Upper lobe of left lung (tissue), 6 donors: ENCODE measurements at places on chromosomes 3 and 15. TPM values are rescaled to one million over a fixed set of nuclear protein-coding genes. Genes with fewer than 3 reads are reported as not detected.

- no peak for DNase-seq
These were observed 339.9 kb upstream of the RGMA start for GRCh38 chr15:93428807-93429351.

DNA sequence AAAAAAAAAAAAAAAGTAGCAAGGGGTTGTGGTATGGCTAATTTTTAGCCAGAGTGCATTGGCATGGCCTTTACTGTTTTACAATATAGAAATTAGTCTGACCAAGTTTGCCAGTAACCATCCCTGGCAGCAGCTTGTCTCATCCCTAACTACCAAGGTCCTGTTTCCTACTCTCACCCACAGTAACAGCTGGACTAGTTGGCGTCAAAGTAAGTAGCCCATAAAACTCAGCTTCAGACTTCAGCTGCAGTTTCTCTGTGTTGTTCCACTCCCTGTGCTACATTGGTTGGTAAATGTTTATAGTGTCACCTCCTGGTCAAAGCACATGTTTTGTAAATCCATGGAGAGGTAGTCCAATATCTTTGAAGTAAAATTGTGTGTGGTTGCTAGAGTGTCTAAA is 691.3 kb downstream of the ZPLD1 start:
- DNase-seq = no peak

DNA sequence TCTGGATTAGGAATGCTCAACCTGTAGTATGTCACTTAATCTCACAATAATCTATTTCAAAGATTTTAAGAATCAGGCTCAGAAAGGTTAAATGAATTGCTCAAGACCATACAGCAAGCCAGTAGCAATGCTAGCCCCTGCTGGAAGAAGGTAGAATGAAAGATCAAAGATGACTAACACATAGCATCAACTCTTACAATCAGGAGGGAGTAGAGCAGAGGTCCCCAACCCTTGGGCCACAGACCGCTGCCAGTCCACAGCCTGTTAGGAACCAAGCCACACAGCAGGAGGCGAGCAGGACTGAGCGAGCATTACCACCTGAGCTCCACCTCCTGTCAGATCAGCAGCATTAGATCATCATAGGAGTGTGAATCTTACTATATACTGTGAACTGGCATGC is 15.5 kb upstream of the GATM start:
- no peak for DNase-seq

DNA sequence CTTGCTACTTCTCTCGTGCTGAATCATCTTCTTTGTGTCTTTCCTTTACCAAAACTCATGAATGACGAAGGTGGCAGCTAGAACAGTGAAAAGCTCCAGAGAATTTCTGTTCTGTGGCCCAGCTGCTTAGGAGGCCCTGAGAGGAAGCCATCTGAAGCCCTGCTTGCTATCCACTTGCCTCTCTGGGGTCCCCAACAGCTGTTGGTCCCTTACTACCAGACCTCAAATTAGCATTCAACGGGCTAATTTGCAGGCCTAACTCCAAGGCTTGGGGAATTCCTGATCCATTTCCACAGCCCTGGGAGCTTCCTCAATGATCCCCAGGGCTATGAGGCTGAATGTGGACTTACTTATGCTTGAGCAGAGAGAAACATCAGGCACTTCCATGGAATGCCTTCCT is 37.5 kb upstream of the FSTL1 start:
- no peak for DNase-seq

DNA sequence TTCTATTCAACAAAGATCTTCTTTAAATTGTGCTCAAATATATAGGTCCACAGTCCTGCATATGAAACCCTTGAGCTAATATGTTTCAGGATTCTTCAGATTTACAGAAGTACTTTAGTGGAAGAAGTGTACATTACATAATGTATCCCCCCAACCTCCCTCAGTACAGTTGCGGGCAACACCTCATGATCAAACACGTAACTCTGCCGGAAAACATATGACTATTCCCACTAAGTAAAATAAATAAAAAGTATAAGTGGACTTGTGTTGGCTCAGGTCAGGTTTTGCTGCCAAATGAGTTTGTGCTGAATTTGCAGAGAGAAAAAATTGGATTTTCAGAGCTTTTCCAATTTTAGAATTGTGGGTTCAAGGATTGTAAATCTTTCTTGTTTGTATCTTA is 267.6 kb upstream of the MDFIC2 start:
- DNase-seq = no peak

DNA sequence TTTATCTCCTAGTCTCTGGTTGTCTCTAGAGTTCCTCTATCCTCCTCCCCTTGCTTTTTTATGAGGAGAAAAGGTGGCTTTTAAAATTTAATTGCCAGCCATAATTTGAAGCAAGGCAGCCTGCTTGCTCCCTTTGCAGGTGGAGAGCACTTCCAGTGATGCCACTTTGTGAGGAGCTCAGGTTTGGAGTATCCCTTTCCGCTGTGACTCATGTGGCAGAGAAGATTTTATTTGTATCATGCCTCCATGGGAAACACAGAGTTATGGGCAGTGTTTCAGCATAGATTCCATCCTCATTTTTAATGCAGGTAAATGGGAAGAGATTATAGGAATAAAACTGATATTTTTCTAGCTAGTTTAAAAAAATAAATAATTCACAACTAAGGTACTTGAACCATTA is 7.0 kb downstream of the PPM1L start:
- no peak for DNase-seq

DNA sequence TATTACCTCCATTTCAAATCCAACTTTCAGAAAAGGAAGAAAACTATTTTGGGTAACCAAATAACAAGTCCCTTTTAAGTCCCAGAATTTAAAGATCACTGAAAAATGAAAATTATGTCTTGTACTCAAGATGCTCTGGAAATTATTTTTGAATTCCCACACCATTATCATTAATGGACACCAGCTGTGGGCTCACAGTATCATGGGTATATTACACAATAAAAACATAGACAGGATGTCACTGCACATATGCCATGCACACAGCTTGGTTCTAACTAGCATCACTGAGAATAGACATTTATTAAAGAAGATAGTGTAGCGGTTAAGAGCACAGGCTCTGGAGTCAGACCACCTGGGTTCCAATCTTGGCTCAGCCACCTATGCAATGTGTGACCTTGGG is 130.4 kb downstream of the FRMD5 start:
- no peak for DNase-seq

- DNase-seq = no peak
These were observed 77.8 kb downstream of the NBEAL2 start for GRCh38 chr3:47057212-47057671.

The ACOX2 gene
- total RNA-seq = 19.1 TPM

The SEMA3F gene
- 28.6 TPM for total RNA-seq
